ENCODE measurements at places on chromosomes 7 and 10. TPM values are rescaled to one million over a fixed set of nuclear protein-coding genes. Genes with fewer than 3 reads are reported as not detected.
A peak's percentile ranks its signal among the peaks of the same experiment; 100 is the strongest.

SKAP2 gene
- 11.9 TPM for total RNA-seq

MBL2 gene
- total RNA-seq: not detected

PAX4 gene
- not detected for total RNA-seq

RADIL gene
- 0.15 TPM for total RNA-seq

SHH gene
- total RNA-seq: not detected

GRCh38 chr7:98178321-98178720 is 32.9 kb upstream of the BHLHA15 start:
- DNase-seq: no peak

- DNase-seq: no peak
These were observed 355.4 kb downstream of the HGF start for GRCh38 chr7:81414411-81414810.

GRCh38 chr10:104580774-104581675 is 60.1 kb upstream of the SORCS3 start:
- DNase-seq: peak; percentile 76

GRCh38 chr10:774223-774622 is 84.8 kb upstream of the DIP2C start:
- DNase-seq: no peak

DNA sequence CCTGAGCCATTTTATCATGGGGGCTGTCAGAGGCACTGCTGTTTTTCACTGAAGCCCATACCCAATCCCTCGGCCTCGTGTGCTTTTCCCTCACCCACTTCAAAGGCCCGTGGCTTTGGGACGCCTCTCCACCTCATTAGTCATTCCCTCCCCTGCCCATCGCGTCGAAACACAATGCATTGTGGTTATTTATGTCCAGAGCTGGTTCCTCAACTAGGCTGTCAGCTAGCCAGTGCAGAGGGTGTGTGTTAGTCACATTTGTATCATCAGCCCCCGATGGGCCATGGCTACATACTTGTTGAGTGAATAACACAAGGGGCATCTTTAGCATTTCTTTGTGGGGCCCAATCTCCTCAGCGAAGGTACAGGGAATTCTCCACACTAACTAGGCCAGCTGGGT is 3.8 kb upstream of the CRCP start:
- DNase-seq: no peak

DNA sequence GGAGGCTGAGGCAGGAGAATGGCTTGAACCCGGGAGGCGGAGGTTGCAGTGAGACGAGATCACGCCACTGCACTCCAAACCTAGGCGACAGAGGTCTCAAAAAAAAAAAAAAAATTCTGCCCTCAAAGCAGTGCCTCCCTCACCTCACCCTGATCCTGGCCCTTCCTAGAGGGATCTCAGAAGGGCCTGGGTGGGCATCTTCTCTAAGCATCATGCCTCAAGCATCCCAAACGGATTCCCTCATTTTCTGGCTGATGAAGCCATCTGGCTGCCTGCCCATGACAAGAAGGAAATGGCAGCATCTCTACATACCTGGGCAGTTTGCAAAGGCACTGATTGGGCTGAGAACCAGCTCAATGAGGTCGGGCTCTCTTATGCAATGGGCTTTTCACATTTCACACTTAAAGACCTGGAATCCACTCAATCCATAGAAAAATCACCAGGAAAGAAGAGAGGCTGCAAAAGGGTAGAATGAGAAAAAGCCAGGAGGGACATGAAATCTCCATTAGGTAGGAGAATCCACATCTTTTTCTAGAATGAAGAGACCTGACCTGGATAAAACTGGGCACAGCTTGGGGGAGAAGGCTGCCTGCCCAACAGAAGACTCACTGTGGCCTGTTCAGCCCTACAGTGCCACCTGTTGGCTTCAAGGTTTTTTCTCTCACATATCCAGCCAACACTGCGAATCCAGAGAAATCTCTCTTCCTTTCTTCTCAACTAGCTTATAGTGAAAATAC is 48.1 kb downstream of the PDLIM1 start:
- DNase-seq: peak; percentile 56

DNA sequence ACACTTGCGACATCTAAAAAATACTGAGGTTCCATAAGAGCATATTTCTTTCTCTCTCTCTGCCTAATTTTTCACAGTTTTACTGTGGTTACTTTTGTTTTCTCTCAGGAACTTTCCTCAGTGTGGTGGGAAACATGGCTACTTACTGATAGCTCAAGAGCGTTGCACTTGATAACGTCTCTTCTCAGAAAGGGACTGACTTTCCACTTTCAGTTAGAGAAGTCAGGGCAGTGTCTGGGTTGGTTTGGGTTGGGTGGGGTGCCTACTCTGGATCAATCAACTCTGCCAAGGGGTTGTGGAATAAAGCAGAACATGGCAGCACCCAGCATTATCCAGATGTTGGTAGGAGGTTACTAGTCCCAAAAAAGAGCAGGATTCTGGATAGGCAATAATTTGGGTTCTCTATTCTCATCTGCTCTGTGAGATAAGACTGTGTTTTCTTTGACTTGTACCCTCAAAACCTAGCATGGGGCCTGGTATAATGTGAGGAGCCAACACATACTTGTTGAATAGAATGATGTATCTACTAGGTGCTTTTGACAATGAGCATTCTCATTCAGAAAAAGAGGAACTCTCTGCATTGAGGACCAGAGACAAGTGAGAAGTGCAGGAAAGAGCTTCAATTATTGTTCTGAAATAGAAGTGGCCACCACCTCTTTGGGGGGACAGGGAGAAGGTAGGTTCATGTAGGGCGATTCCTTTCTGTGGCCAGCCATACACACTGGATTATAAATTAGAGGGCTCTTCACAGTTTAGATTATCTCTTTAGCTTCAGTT is 315.7 kb downstream of the REEP3 start:
- no peak for DNase-seq

Data from activated CD4-positive, alpha-beta memory T cell treated with anti-CD3 and anti-CD28 coated beads for 36 hours (primary cell).